Mucosa of descending colon (tissue), 3 donors: ENCODE measurements at places on chromosomes 16 and 17. TPM values are rescaled to one million over a fixed set of nuclear protein-coding genes. Genes with fewer than 3 reads are reported as not detected.
A peak's percentile ranks its signal among the peaks of the same experiment; 100 is the strongest.

The MTSS2 gene
- 28.2 TPM for total RNA-seq

The PROCA1 gene
- 1.8 TPM for total RNA-seq

The CCDC200 gene
- total RNA-seq, result not detected

The SLC9A5 gene
- total RNA-seq, result 1.7 TPM

The ZG16 gene
- total RNA-seq, result 551 TPM

The ABCC6 gene
- total RNA-seq, result 12.2 TPM

The CLEC10A gene
- total RNA-seq, result 3.1 TPM

The KCTD19 gene
- total RNA-seq, result not detected

The KRTAP1-5 gene
- not detected for total RNA-seq

The DYNLRB2 gene
- total RNA-seq, result not detected

GRCh38 chr17:32862940-32863339 lies 14.0 kb downstream of the MYO1D start:
- DNase-seq, result no peak

DNA sequence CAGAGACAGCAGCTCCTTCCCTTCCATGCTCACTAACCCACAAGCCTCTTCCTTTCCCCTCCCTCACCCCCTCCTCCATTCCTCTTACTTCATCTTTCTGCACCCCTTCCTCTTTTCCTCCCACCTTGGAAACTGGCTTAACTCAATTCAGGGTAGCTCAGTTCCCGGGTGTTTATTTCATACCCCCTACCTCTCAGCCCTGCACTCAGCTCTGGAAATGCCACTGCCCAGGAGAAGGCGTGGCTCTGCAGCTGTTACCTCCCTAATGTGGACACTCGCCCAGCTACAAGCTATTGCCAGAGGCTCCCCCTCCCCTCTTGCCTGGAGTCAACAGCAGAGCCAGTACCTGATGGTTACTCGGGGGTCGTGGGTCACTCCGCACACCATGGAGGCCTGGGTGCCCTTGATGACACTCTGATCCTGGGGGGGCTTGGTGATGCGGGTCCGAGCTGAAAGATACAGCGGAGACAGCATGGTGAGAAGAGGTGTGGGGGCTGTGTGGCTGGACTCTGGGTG lies 118.4 kb upstream of the CDC42EP4 start:
- DNase-seq, result no peak

DNA sequence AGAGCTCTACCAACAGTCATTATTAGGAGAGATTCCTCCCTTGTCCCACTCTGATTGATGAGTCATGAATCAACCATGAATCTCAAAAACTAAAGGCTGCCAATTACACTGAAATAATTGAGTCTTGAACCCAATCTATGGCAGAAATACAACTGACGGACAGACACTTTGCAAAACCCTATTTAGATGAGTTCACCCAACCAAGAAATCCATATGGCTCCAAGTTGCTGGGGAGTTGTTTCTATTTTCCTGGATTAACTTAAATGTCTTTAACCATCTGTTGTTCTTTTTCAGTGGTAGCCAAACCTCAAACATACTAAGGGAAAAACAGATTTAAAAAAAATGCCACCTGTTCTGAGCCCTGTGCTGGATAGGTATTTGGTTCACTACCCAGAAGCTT lies 151.0 kb downstream of the SHISA9 start:
- no peak for DNase-seq

- DNase-seq, result no peak
Observed at GRCh38 chr16:7363422-7364417, 31.1 kb downstream of the RBFOX1 start.

DNA sequence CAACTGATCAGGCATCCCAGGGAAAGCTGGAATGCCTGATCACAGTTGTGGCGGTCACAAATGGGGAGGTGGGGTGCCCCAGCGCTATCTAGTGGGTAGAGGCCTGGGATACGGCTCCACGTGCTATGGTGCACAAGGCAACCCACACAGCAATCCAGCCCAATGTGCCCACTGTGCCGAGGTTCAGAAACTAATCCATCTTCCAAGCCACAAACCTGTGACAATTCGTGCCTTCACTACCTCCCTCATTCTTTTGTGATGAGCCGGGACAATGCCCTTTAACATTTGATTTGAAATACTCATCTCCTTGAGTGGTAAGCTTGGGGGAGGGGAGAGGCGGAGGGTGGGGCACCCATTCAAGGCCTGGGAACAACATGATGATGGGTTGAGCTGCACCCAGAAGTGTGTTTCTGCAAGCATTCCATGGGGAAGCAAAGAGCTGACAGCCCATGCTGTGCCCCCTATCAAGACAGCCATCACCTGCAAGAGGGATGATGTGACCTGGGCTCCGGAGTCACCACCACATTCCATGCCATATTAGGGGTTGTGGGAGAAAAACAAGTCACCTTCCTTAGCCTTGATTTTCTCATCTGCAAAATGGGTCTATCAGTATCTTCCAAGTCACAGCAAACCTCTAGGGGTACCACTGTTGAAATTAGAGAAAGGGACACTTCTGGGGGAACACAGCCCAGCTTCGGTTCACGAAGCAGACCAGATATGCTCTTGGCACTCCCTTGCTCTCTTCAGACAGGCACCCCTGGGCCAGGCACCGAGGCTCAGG lies 3.7 kb downstream of the ELOB start:
- DNase-seq, result no peak

GRCh38 chr16:4859190-4859899 lies 12.1 kb downstream of the UBN1 start:
- DNase-seq, result no peak

DNA sequence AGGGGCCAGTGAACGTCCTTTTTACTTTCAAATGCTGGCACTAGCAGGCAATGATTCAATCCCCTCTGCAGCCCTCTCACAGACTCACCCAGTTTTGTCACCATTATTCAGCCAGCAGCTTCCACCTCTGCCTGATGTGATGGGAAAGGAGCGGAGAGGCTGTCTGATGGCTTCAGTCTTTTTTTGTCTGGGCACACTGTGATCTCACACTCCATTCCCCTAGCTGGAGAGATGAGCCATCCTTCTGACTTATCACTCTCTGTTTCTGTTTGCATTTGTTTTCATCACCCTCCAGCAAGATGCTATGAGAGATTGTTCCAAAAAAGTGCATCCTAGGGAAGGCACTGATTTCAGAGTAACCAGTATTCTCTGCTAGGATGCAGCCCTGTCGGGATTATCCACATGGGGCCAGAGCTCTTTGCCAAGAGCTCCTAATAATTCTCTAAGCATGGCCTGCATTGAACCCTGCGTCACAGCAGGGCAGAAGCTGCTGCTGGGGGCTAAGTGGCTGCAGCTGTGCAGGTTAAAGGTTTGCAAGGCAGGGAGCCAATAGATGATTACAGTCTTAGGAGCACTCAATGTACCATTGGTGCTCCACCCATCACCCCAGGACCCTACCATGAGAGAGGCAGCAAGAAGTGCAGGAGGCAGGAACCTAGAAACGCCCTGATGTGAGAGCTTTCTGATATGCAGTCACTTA lies 236.1 kb upstream of the C16orf82 start:
- no peak for DNase-seq

GRCh38 chr17:1644493-1645206 lies 882 bp downstream of the SCARF1 start:
- DNase-seq, result peak; percentile 65

GRCh38 chr17:20155258-20156195 lies 146.4 kb downstream of the SPECC1 start:
- DNase-seq, result peak; percentile 99

- peak; percentile 36 for DNase-seq
Observed at GRCh38 chr17:67531291-67531690, 154.2 kb downstream of the PITPNC1 start.

- no peak for DNase-seq
Observed at GRCh38 chr17:82317394-82318168, at the start of gene CD7. Gene CD7 (minus strand): TSS chr17:82317608. CDS start chr17:82317495, 113 bp downstream.

DNA sequence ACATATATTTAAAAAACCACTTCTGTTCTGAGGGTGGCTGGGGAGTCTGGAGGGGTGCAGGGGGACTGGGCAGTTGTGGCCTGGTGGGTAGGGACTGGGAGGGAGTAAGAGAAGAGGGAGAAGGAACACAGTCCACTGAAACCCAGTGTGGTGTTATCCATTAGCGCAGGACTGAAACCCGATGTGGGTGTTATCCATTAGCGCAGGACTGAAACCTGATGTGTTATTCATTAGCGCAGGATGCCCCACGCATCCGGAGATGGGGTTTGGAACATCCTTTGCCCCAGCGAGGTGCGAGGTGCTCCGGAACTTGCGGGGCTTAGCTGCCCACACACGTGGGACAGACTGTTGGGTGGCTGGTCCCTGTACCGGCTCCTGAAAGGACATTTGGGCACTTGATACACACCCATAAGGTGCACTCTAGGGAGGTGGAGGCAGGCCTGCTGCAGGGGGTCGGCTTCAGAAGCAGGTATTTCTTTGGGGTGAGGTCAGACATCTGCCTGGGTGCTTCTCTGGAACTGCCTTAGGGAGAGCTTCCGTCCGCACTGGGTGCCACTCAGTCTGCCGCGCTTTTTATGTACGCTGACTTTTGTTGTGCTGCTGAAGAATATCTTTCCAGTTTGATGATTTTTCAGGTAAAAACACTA lies 20.3 kb upstream of the FASN start:
- DNase-seq, result no peak

GRCh38 chr17:14903854-14904253 lies 361.3 kb downstream of the PMP22 start:
- no peak for DNase-seq

- DNase-seq, result no peak
Observed at GRCh38 chr16:75764154-75764768, 38.0 kb upstream of the CPHXL start.

GRCh38 chr16:57640612-57641011 lies 12.2 kb downstream of the ADGRG1 start:
- DNase-seq, result no peak

GRCh38 chr16:30478766-30479478 lies 6.4 kb downstream of the ITGAL start:
- DNase-seq, result no peak

GRCh38 chr17:76441686-76442340 lies 11.1 kb downstream of the UBE2O start:
- no peak for DNase-seq

DNA sequence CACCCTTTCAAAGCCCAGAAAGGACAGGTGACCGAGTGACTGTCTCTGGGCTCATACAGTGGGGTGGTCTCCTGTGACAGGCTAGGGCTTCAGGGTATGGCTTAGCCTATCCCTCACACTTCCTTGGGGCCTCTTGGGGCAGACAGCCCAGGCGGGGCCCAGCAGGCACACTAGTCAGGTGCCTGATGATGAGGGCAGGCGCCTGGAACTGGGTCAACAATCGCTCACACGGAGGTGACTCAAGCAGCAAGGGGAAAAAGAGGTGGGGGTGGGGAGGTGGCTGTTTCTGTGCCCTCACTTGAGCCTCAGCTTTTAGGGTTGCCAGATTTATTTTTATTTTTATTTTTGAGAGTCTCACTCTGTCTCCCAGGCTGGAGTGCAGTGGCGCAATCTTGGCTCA lies 6.4 kb upstream of the GRN start:
- DNase-seq, result no peak

DNA sequence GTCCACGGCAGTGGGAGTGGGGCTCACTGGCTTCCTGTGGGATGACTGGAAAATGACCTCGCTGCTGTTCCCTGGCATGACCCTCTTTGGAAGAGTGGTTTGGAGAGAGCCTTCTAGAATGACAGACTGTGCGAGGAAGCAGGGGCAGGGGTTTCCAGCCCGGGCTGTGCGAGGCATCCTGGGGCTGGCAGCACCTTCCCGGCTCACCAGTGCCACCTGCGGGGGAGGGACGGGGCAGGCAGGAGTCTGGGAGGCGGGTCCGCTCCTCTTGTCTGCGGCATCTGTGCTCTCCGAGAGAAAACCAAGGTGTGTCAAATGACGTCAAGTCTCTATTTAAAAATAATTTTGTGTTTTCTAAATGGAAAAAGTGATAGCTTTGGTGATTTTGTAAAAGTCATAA lies 7.8 kb upstream of the RNF213 start:
- peak; percentile 79 for DNase-seq

DNA sequence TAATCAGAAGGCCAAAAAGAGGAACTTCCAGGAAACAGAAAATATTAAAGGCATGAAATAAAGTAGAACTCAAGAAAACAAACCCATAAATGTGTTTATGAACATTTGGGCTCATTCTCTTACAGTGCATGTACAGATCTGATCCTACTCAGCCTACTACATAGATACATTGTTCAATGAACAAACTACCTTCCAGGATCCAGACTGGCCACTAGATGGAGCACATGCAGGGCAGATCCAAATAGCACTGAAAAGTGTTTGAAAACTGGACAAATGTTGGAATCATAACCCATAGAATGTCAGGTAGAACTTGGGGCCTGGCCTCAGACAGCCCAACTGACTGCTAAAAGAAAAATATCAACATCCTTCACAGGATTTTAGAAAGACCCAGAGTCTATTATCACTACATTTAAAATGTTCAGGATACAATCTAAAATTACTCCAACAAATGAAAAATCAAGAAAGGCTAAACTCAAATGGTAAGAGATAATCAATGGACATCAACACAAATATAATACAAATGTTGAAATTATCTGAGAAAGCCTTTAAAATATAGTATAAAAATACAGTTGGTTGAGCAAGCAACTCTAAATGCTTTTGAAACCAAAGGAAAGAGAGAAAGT lies 122.4 kb upstream of the NUDT7 start:
- DNase-seq, result peak; percentile 60

DNA sequence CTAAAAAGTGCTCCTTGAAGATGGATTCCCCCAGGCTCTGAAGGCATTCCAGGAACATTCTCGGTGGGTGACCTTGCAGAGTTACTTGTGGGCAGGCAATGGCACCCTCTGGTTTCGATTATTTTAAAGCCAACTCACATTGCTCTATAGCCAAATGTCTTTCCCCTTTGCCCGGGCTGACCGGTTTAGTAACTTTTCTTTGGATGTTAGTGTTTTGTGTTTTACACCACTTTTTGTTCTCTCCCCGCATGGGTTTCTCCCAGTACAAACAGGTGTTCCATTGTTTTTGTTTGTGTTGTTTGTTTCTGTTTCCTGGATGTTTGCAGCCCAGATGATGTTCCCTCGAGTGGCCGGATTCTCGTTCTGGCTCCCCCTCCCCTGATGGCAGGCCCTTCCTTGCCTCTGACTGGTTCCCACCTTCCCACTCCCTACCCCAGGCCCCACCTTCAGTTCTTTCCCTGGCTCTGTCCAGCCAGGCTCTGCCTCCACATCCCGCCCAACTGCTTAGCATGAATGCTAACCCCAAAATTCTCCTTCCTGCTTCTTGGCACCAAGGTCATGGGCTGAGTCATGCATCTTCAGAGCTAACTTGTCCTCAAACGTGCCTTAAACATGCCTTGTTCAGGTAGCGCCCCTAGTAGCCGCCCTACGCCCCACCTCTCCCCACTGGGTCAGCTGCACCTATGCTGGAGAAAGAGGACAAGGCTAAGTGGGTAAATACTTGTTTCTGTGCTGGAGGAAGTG lies 40.6 kb downstream of the ELAC2 start:
- no peak for DNase-seq

GRCh38 chr17:61389670-61390478 lies 9.8 kb upstream of the TBX2 start:
- peak; percentile 55 for DNase-seq
